ENCODE measurements at places on chromosomes 2 and 18.

GRCh38 chr2:19810637-19811036 lies 91.1 kb downstream of the TTC32 start:
- no peak for DNase-seq

DNA sequence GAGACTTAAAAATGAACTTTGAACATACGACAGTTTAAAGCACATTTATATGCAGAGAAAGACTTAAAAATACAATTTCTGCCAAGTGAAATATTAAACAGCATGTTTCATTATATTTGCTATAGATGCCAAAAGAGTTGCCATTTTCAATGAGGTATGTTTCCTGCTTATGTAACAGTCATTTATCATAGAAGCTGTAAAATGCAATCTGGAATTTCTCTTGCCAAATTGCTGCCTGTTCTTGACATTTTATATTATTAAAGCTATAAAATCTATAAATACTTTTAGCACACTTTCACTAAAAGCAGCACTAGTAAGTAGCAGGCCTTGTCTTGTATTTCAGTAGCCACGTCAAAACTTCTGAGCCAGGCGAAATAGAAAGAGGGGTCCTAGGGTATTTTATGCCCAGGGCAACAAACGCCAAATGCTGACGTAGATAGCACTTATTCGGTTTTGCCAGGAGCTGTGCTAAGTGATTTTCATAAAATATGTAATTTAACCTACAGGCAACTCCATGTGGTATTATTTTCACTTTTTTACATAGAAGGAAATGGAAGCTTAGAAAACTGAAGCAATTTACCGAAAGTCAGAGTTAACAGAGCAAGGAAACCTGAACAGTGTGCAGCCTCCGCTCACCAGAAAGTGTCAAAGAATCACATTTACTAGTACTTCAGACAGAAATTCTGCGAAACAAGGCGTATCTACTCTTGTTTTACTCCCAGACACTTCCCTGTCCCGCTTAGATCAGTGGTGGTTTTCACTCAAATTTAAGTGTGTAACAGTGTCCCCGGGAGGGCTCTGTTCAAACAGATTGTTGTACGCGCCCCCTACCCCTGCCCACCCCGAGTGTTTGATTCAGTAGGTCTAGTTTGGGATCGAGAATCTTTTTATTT lies 1.2 kb upstream of the CYP20A1 start:
- no peak for DNase-seq

- DNase-seq = no peak
These were observed 226.9 kb upstream of the TNP1 start for GRCh38 chr2:217086718-217087117.

DNA sequence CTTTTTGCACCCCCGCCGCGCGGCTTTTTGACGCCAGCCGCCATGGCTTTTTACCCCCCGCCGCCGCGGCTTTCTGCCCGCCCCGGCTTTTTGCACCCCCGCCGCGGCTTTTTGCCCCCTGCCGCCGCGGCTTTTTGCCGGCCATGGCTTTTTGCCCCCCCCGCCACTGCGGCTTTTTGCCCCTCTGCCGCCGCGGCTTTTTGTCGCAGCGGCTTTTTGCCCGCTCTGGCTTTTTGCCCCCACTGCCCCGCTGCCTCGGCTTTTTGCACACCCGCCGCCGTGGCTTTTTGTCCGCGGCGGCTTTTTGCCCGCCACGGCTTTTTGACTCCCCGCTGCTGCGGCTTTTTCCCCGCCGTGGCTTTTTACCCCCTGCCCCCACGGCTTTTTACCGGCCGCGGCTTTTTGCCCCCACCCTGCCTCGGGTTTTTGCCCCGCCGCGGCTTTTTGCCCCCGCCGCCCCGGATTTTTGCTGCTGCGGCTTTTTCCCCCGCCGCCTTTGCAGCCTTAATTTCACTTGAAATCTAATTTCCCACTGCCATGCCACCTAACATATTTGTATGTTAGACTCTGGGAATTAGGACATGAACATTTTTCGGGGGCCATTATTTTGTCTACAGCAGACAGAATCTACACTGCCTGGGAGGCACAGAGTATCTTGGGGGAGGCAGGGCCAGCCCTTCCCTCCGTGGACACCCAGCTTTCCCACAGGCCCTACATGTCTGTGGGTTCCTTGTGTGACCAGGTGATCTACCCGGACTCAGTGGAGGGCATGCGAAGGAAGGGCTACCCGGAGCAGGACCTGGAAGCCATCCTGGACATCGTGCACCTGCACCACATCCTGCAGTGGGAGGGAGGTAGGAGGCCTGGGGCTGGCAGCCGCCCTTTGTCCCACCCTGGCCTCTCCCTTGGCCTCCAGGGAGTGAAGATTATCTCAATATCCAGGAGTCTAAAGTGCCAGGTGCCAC lies 3031.0 kb upstream of the TEKT4 start:
- DNase-seq = no peak

GRCh38 chr2:24793761-24794435 lies 673 bp downstream of the CENPO start:
- no peak for DNase-seq

GRCh38 chr2:177758591-177759371 lies 313.8 kb downstream of the PDE11A start:
- DNase-seq = no peak

DNA sequence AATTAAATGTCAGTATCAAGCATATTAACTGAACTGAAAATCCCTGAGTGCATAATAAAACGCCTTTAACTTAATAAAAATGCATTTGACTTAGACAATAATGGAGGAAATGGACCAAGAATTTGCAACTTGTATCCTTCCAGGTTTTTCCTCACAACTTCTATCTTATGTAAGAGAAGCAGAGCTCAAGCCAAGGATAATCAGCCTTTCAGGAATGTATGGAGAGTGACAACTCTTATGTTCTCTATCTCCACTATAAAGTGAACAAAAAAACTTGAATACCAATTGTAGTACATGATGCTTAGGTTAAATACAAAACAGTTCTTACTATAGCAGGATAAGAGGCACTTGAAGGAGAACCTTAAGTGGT lies 64.8 kb upstream of the CYP26B1 start:
- DNase-seq = no peak

GRCh38 chr2:217064234-217065011 lies 204.6 kb upstream of the TNP1 start:
- DNase-seq = no peak

DNA sequence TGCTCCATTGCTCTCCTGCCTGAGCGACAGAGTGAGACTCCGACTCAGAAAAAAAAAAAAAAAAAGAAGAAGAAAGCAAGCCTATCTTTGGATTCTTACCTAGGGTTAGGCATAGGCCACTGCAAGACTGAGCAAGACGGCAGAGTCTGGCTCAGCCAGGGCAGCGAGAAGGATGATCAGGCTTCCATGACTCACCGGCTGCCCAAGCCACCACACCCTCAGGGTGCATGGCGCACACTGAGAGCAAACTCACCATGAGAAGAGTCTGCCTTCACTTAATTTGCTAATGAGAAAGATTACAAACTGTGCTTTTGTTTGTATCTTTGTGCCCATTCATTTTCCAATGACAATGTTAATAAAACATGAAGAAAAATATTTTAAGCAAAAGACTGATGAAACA lies 8.2 kb downstream of the FAM110C start:
- no peak for DNase-seq

- no peak for DNase-seq
These were observed 49.9 kb downstream of the ALPK2 start for GRCh38 chr18:58578835-58579560.

- no peak for DNase-seq
These were observed 4.4 kb upstream of the KYNU start for GRCh38 chr2:142872882-142873724.

DNA sequence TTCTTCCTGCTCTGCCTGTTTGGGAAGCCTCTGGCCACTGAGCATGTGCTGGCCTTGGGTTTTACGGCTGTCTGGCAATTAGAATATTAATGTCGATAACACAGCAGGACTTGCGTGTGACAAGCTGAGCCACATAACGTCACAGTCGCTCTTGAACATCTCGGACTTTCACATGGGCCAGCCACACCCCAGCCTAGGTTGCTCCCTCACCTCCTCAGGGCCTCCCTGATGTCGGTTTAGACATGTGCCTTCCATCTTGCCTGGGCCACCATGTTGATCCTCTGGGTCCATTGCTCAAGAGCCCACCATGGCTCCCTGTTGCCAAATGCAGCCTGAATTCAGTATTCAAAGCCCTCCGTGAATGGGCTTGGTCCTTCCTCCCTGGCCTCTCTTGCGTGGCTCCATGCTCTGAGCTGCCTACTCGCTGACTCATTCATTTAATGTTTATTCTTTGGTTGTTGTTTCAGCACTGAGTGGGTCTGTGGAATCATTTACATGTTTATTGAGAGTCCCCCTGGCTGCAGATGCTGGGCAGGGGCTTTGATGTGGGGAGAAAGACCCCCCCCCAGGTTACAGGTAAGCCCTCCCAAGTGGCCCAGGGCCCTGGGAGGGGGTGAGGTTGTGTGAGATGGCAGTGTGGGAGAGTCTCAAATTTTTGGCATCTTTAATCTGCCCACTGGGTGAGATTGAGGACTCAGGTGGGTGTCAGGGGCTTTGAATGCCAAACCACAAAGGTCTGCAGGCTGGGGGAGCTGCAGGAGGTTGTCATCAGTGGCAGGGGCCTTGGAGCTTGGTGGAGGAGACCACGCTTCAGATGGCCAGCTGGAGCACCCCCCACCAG lies 62.0 kb downstream of the ODC1 start:
- DNase-seq = no peak

- DNase-seq = no peak
These were observed 398.9 kb downstream of the TRIB2 start for GRCh38 chr2:13115643-13116042.

- DNase-seq = no peak
These were observed 133.4 kb upstream of the SPATS2L start for GRCh38 chr2:200172944-200173581.

GRCh38 chr2:56017784-56018183 lies 94.2 kb upstream of the EFEMP1 start:
- no peak for DNase-seq

Data from activated T-cell treated with anti-CD3 and anti-CD28 coated beads for 48 hours (primary cell).